Heart right ventricle (tissue), 16 donors: ENCODE measurements at places on chromosomes 16 and 17. TPM values are rescaled to one million over a fixed set of nuclear protein-coding genes. Genes with fewer than 3 reads are reported as not detected.

DNA sequence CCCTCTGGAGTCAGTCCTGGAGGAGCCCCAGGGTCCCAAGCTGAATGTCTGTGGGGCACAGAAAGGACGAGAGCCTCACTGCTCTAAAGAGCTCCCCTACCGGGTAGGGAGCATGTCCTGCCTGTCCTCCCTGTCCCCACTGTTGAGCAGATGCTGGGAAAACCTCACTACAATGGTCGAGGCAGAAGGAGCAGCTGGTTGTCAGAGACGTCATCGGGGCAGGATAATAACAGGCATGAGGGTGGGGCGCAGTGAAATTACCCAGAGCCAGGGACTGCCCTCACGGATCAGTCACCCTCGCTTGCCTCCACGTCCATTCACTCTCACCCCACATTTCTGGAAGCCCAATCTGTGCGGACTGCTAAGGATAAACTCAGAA lies 538 bp downstream of the TM4SF5 start:
- H3K4me1 ChIP-seq, result no peaks in the 10 kb centered on the region
- no peak overlapping the region for H3K27ac ChIP-seq

- H3K27me3 ChIP-seq, result no peaks in the 10 kb centered on the region
- peak overlapping the region; percentile 88 for H3K4me3 ChIP-seq
- DNase-seq, result peak; percentile 11
- H3K27ac ChIP-seq, result peak overlapping the region; percentile 99
- no peaks in the 10 kb centered on the region for H3K36me3 ChIP-seq
These were observed 999 bp downstream of the CMC2 start for GRCh38 chr16:81005610-81006161.

GRCh38 chr16:27387724-27388123 lies 14.2 kb upstream of the IL21R start:
- no peaks in the 10 kb centered on the region for H3K4me1 ChIP-seq
- DNase-seq, result no peak
- no peak overlapping the region for H3K4me3 ChIP-seq
- no peak overlapping the region for H3K27ac ChIP-seq
- H3K36me3 ChIP-seq, result no peaks in the 10 kb centered on the region

DNA sequence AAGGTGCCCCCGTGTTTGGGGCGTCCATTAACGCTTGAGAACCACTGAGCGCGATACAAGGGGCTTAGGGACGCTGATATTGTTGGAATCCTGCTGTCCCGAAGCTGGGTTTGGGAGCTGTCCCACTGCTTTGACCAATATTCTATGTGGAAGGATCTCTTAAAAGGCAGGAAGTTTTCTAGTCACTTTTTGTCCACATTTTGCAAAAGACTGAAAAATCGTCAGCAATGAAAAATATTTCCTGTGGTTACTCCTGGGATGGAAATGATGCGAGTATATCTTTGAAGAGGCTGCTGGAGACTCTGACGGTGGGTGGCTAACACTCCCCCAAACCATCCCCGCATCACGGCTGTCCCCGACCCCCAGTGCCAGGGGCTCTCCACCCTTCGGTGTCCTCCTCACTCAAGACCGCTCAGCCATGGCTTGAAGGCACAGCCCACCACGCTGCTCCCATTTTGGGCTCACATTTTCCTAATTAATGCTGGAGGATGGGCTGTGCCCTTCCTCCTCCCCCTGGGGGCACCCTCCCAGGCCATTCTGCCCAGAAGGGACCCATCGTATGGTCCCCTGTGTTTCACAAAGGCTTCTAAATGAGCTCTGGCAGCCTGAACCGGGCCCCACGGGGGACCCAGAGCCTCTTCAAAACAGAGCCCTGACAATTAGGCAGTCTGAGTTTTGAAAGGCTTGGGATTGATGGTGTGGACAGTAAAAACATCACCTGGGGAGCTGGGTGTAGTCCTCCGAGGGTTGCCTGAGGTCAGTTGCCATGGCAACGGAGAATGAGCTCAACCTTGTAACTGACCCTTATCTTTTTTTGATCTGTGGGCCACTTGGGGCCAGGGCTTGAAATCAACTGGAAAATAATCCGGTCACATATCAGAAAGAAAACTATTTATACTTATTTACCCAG lies 158.6 kb downstream of the C16orf78 start:
- no peak overlapping the region for H3K27ac ChIP-seq
- H3K27me3 ChIP-seq, result no peaks in the 10 kb centered on the region
- H3K36me3 ChIP-seq, result no peaks in the 10 kb centered on the region
- H3K4me1 ChIP-seq, result peaks cover 9% of the 10 kb centered on the region
- H3K4me3 ChIP-seq, result no peak overlapping the region

DNA sequence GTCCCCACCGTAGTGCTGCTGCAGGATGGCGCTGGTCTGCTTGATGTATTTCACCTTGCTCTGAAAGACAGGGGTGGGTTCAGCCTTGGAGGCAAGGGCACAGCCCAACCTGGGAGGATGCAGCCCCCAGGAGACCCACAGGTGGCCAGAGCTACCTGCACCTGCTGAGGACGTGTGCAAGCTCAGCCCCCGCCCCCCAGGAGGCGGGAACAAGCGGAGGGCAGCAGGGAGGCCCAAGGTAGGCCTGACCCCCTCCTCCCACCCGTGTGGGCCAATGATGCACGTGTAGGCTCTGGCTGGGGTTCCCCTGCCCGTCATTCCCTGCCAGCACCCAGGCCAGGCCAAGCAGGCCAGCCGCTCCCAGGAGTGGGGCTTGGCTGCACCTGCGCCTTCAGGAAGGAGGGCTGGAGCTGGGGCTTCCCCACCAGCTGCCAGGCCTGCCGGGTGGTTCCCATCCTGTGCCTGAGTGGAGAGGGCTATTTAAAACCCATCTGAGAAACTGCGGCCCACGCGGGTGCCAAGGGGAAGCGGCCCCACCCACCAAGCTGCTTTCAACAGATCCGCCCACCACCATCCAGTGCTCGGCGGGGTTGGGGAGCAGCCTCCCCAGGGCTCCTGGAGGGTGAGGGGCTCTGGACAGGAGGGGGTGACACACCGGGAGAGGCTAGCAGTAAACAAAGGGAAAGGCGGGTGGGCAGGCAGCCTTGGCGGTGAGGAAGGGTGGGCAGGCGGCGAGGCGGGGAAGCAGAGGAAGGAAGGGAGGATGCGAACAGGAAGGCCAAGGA lies 3.8 kb downstream of the NTHL1 start:
- H3K36me3 ChIP-seq, result peaks cover 8% of the 10 kb centered on the region
- DNase-seq, result peak; percentile 66
- H3K27ac ChIP-seq, result peak overlapping the region; percentile 2
- peaks cover 42% of the 10 kb centered on the region for H3K4me1 ChIP-seq
- no peaks in the 10 kb centered on the region for H3K27me3 ChIP-seq
- H3K4me3 ChIP-seq, result peak overlapping the region; percentile 9

DNA sequence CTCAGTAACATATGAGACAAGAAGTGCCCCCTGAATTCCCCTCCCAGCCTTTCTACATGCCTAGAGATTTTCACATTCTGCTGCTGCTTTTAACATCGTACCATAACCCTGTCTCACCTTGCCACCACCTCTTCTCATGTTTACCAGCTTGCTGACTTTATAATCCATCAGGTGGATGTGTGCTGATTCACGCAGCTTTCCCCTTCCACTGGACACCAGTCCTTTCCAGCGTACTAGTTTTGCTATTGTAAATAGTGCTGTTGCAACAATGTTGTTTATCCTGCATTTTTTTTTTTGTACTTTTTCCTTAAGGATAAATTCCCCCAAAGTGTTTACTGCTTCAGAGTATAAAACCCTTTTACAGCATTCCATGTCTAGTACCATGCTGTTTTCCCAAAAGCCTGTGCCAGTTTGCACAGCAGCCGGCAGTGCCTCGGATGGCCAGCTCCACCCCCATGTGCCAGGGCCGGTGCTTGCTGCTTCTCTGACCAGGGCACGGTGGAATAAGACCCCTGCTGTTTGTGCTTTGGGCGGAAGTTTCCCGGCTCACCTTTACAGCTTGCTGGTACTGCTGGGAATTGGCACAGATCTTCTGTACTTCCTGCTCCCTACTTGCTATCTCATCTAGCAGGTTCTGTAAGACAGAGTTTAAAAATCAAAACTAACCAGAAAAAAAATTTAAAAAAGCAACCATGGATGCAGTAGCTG lies 41.3 kb downstream of the UBN1 start:
- H3K36me3 ChIP-seq, result peaks cover 39% of the 10 kb centered on the region
- H3K4me1 ChIP-seq, result peaks cover 14% of the 10 kb centered on the region
- H3K27me3 ChIP-seq, result no peaks in the 10 kb centered on the region
- H3K4me3 ChIP-seq, result no peak overlapping the region
- DNase-seq, result no peak

DNA sequence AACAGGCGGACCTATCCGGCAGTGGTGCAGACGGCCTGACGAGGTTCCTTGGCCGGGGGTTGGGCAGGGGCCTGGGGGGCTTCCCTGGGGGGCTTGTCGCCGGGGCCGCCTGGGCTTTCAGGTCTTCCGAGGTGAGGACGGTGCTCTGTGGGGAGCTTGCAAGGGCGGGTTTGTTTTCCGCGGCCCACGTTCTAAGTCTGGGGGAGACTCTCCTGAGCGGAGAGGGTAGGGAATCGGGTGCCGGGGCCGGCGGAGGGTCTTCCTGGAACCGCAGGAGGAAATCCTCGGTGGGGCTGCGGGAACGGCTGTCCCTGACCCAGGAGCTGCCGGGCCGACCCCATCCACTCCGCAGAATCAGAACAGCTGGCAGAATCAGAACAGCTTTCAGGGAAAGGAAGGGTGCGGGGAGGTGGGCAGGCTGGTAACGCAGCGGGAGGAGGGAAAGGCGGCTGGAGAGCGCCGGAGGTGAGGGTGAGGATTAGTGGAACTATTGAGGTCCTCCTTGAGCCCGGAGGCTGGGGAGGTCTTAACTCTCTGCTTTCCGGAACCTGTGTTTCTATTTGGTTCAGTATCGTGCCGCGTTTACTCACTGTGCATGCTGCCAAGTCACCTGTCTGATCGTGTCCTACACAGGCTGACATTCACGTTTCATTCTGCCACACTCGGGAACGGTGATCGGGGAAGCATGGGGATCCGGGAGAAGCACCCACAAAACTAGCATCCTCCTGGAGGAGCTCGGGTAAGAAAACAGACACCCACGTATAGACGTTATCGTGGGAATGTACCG lies 28.9 kb downstream of the CPSF4L start:
- peak overlapping the region; percentile 87 for H3K4me3 ChIP-seq
- no peaks in the 10 kb centered on the region for H3K27me3 ChIP-seq
- no peaks in the 10 kb centered on the region for H3K36me3 ChIP-seq

- peak overlapping the region; percentile 97 for H3K27ac ChIP-seq
- no peak for DNase-seq
- H3K4me1 ChIP-seq, result peaks cover 69% of the 10 kb centered on the region
- no peaks in the 10 kb centered on the region for H3K27me3 ChIP-seq
These were observed 1.0 kb downstream of the RNF166 start for GRCh38 chr16:88705076-88705684.

GRCh38 chr17:81489012-81489997 lies 23.3 kb downstream of the ACTG1 start:
- H3K4me3 ChIP-seq, result no peak overlapping the region
- DNase-seq, result no peak
- H3K27ac ChIP-seq, result no peak overlapping the region
- H3K36me3 ChIP-seq, result no peaks in the 10 kb centered on the region

DNA sequence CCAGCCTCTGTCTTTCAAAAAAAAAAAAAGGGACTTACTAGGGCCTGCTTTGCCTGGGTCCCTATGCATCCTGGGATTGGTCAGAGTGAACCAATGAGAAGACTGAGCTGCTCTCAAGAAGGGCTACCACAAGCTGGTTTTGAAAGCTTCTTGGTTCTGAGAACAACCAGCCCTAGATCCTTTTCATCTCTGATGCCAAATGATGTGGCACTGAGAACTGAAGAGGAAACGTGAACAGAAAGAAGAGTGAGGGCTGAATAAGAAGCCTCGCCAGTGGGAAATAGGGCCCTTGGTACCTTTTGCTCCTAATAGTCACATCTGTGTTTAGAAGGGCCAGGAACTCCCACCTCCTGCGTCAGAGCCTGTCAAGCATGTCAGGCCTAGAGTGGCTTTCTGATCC lies 10.7 kb downstream of the TACO1 start:
- H3K27me3 ChIP-seq, result no peaks in the 10 kb centered on the region
- DNase-seq, result no peak
- no peaks in the 10 kb centered on the region for H3K36me3 ChIP-seq
- no peaks in the 10 kb centered on the region for H3K4me1 ChIP-seq
- H3K27ac ChIP-seq, result peak overlapping the region; percentile 62

GRCh38 chr17:17416400-17417360 lies 60.1 kb upstream of the MED9 start:
- H3K27me3 ChIP-seq, result no peaks in the 10 kb centered on the region
- no peak overlapping the region for H3K4me3 ChIP-seq
- DNase-seq, result peak; percentile 23
- peaks cover 2% of the 10 kb centered on the region for H3K4me1 ChIP-seq

- no peak overlapping the region for H3K27ac ChIP-seq
- H3K36me3 ChIP-seq, result no peaks in the 10 kb centered on the region
- no peak overlapping the region for H3K4me3 ChIP-seq
- H3K4me1 ChIP-seq, result no peaks in the 10 kb centered on the region
- no peaks in the 10 kb centered on the region for H3K27me3 ChIP-seq
- DNase-seq, result no peak
These were observed 367.6 kb upstream of the ERCC4 start for GRCh38 chr16:13552062-13552959.

FAM234A gene
- 200 TPM for total RNA-seq

CFAP52 gene
- not detected for total RNA-seq

MYO15A gene
- 0.26 TPM for total RNA-seq

EVPL gene
- not detected for total RNA-seq

LGALS9B gene
- not detected for total RNA-seq

MILR1 gene
- 1.1 TPM for total RNA-seq

WFIKKN2 gene
- total RNA-seq, result 0.47 TPM

SPNS3 gene
- total RNA-seq, result 0.85 TPM

SLC5A11 gene
- not detected for total RNA-seq
